ENCODE measurements at places on chromosomes 3 and 15.

GRCh38 chr3:169044331-169045113 lies 619.0 kb downstream of the MECOM start:
- DNase-seq: no peak

GRCh38 chr15:68526784-68527183 lies 52.0 kb upstream of the CORO2B start:
- no peak for DNase-seq

- DNase-seq: no peak
Observed at GRCh38 chr3:184172681-184173373, 1.8 kb upstream of the AP2M1 start.

DNA sequence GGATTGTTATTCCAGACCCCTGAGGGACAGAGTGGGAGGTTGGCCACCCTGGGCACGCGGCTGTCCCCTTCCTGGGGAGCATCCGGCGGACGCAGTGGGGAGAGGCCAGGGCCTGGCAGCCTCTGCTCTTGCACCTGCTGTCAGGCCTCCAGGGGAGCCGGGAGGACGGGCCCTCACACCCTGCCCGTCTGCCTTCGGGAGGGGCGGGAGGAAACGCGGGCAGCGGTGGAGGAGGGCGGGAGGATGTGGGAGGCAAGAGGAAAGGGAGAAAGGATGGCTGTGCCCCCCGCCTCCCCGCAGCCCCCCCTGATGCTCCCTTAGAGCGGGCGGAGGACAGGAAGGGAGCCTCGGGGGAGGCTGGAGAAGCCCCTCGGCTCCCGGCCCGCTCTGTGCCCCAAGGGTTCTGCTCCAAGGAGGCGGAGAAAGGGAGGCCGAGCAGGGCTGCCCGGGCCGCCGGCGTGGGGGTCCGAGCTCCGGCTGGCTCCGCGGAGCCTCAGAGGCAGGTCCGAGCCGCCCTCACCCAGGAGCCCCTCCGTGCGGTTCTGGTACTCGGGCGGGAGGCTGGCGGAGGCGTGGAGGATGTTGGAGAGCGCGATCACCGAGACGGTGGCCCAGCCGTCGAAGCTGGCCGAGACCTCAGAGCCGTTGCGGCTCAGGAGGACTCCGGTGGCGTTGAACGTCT lies 40.9 kb downstream of the MUC20 start:
- DNase-seq: no peak

- no peak for DNase-seq
Observed at GRCh38 chr15:93848490-93848889, 382.9 kb upstream of the MCTP2 start.

- no peak for DNase-seq
Observed at GRCh38 chr15:69862540-69862939, 235.2 kb downstream of the TLE3 start.

Measured in CD8-positive, alpha-beta memory T cell (primary cell).